ENCODE measurements at places on chromosomes 2 and 18.

DNA sequence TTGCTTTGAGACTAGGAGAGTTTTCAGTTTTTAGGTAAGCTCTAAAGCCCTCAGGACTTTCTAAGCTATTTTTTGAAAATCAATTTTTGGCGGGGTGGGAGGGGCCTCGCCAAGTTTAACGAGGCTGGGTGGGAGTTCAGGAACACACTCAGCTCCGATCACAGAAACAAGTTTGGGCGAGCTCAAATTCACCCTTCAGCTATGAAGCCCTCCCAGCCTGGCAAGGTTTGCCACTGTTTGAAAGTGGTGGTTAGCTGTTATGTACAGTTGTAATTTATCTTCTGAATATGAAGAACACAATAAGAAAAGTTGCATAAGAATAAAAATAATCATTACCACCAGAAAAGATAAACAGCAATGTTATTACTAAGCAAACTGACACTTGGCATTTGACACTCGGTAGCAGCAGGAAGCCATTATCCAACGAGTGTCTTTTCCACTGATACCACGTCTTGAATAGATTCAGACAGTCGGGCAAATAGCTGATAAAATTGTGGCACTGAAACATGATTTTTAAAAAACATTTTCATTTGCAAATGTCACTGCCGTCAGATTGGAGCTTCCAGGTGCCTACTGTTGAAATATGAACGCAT is 59.8 kb downstream of the KCTD1 start:
- no peak for DNase-seq

DNA sequence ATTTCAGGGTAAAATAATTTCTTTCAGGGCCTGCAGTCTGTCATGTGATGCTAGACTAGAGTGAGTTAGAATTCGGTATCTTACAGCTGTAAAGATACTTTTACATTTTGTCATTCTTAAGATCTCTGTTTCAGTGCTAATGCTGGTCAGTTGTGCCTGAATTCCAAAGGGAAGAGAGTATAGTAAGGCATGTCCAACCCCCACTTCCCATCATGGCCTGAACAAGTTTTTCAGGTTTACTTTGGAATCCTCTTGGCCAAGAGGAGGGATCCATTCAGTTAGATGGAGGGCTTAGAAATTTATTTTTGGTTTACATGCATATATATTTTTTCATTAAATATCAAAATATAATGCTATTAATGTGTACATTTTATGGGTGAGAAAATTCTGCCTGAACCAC is 596.6 kb downstream of the XIRP2 start:
- no peak for DNase-seq

DNA sequence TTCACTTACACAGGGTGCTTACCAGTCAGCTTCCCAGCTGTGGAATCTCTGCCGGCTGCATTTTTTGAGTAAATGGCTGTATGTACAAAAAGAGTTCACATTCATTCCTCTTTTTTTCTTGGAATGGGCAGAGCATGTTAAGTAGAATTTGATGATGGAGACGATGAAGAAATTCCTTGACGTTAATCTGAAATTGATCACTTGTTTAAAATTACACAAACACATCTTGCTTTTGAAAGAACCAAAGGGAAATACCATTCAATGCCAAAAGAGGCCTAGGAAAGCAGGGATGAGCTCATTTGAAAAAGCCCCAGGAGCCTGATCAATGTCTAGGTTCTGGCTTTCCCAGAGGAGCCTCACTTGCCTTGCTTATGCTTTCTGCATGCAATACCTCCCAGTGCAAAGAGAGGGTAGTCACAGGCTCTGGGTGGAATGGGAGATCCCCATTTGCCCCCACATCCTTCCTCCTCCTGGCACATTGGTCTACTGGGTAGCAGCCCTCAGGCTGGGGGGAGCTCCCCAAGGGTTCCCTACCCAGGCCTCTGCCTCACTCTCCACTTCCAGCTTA is 12.3 kb upstream of the SMAD7 start:
- no peak for DNase-seq

DNA sequence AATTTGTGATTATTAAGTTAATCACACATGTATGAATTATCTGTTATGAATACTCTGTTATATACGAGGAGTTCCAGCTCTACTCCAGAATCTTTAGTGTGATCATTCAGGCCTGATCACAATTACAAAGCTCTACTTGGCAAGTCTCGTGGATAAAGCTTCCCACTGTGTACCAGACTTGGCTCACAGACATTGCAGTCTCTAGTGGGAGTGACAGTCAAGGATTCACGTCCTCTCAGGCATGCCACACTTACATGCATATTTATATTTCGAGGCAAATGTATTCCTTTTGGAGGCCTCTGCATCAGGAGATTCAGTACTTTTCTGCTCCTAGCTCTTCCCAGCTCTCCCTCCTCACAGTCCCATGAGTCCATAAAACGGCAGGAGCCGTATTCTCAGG is 403.4 kb upstream of the CDH7 start:
- DNase-seq = no peak

- no peak for DNase-seq
Measured at GRCh38 chr2:133711201-133711600, 142.9 kb upstream of the NCKAP5 start.

- no peak for DNase-seq
Measured at GRCh38 chr2:63842149-63843061, 709 bp downstream of the UGP2 start.

DNA sequence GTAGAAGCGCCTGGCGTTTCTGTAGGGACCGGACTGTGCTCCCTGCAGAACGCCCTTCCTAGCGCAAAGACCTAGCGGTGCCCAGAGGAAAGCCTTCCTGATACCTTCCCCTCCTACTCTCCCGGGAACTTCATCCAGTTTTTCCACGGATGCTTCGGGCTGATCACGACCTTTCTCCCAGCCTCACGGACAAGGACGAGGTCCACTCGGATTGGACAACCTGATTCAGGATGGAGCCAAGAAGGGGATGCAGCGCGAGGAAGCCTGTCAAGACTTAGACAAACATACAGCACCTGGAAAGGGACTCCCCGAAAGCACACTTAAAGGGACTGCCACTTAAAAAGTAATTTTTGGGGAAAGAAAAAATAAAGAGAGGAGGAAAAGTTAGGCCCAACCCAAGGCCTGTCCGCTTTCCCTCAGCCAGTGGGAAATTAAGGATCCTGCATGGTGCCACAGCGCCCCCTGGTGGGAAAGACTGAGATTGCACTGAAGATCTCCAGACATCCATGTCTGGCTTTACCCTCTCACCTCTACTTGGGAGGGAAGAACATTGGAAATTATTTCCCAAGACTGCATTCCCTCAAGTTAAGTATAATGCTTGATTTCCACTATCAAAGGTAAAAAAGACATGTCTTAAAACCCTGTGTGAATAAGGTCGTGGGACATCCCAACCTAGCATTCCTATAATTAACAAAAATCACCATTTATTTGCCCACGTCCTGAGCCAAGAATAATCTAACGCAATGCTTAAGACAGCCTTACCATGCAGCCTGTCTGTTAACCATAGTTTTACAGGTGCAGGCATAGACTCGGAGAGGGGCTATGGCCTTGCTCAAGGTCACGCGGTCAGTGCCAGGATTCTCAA is 13.4 kb upstream of the COPS8 start:
- peak; percentile 77 for DNase-seq

GRCh38 chr2:231339316-231339715 is 56.2 kb upstream of the B3GNT7 start:
- no peak for DNase-seq

GRCh38 chr2:224063298-224063648 is 24.2 kb upstream of the SERPINE2 start:
- DNase-seq = no peak

- DNase-seq = no peak
Measured at GRCh38 chr2:19607400-19607799, 249.0 kb upstream of the OSR1 start.

DNA sequence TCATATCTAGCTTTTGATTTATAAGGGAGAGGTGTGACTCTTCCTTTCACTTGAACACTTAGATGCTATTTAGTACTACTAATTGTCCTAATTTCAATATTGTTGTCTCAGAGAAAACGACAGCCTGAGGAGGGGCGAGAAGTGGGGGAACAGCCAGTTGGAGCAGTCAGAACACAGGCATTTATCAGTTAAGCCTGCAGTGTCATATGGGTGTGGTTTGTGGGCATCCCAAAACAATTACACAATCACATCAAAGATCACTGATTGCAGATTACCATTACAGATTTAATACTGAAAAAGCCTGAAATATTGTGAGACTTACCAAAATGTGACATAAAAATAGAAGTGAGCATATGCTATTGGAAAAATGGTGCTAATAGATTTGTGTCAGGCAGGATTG is 15.8 kb downstream of the TMEM131 start:
- DNase-seq = no peak

DNA sequence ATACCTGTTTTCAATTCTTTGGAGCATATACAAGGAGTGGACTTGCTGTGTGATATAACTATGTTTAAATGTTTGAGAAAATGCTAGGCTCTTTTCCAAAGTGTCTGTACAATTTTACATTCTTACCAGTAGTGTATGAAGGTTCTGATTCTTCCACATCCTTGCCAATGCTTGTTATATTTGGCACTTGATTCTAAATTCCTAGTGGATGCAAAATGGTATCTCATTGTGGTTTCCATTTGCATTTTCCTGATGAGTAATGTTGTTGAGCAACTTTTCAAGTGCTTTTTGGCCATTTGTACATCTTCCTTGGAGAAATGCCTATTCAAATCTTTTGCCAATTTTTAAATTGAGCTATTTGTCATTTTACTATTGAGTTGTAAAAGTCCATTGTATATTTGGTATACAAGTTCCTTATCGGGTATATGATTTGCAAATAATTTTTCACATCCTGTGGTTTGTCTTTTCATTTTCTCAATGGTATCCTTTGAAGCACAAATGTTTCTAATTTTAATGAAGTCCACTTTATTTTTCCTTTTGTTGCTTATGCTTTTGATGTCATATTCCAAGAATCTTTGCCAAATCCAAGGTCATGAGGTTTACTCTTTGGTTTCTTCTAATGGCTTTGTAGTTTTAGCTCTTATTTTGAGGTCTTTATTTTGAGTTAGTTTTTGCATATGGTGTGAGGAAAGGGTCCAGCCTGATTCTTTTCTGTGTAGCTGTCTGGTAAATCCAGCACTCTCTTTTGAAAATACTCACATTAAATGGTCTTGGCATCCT is 33.2 kb upstream of the CWC22 start:
- DNase-seq = no peak

- no peak for DNase-seq
Measured at GRCh38 chr2:42878581-42878980, 86.2 kb upstream of the HAAO start.

GRCh38 chr2:132560562-132560961 is 109.4 kb downstream of the LYPD1 start:
- DNase-seq = no peak

- DNase-seq = no peak
Measured at GRCh38 chr2:173568054-173568453, 213.4 kb downstream of the CDCA7 start.

DNA sequence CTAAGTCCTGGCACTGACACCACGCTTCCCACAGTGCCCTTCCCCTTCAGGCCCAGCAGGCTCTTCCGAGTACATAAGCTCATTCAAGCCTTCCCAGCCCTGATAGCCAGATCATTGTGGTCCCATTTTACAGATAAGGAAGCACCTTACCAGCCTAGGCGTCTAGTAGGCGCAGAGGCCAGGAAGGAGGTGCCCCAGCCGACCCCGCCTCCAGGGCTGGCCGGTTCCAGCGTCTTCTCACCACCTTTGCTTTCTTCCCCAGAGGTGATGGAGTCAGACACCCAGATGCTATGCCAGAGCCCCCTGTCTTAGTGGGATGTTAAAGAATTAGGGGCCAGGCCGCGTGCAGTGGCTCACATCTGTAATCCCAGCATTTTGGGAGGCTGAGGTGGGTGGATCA is 28.9 kb upstream of the EFHD1 start:
- DNase-seq = no peak

GRCh38 chr2:68176657-68177056 is 19.0 kb downstream of the PNO1 start:
- DNase-seq = no peak

- no peak for DNase-seq
Measured at GRCh38 chr2:72361042-72361441, 213.4 kb upstream of the CYP26B1 start.

DNA sequence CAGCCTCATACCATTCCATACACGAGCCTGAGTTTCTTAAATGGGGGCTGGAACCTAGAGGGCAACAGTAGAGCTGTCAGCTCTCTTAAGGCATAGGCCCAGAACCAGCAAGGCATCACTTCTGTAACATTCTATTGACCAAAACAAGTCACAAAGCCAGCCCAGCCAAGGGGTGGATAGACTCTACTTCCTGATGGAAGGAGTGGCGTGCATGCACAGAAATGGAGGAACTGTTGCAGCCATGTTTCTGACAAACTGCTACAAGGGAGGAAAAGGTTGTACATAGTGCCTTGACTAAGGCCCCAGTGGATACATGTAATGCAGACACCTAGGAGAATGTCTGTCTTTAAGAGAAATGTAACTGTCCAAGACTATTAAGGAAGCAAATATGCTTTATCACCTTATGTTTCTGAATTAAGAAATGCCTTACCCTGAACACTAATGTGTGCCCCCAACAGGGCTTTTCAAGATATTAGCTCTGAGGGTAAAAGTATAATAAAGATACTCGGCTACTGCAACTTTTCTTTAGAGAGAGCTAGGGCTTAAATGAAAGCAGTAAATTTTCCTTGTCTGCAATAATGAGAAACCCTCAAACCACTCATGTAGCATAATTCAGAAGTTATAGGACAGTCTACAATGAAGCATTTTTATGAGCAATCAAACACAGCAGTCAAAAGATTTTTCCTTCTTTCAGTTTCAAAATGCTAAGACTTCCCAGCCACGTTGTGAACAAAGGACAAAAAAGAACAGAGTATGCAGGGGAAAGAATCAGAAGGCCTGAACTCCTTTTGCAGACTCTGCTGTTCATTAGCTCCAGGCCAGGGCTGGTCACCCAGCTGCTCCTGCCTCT is 35.1 kb upstream of the CDC42EP3 start:
- no peak for DNase-seq

DNA sequence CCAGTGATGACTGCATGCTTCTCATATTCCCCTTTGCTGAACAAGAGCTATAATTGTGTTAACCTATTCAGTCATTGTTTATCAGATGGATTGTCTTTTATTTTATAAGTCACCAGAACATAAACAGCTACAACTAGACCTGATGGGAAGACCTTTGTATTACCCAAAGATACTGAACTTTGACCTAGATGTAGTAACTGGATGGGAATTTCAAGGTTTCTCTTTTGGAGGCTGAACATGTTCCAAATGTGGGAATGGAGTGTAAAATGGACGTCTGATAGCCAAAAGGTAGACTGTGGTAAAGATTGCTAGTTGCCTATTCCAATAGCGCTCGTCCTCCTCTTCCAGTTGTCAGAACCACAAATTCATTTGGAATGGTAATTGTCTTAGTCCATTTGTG is 56.4 kb upstream of the ST3GAL5 start:
- no peak for DNase-seq

DNA sequence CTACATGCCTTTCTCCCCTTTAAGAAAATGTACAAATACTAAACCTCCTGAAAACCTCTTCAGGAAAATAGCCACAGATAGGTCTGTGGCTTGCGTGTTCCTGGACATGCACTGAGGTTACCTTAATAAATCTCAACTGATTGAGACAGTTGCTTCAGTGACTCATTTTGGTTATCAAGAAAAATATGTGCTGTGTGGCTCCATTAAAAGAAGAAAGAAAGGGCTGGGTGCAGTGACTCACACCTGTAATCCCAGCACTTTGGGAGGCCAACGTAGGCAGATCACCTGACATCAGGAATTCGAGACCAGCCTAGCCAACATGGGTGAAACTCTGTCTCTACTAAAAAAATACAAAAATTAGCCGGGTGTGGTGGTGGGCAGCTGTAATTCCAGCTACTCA is 27.1 kb downstream of the CREG2 start:
- no peak for DNase-seq

- DNase-seq = no peak
Measured at GRCh38 chr2:101120124-101120996, 30.8 kb downstream of the TBC1D8 start.

GRCh38 chr18:64720781-64721464 is 572.0 kb upstream of the LINC00305 start:
- no peak for DNase-seq
